ENCODE measurements at places on chromosomes 16 and 17.

GRCh38 chr17:34885076-34885475 lies 76.2 kb downstream of the CCT6B start:
- no peak for DNase-seq

DNA sequence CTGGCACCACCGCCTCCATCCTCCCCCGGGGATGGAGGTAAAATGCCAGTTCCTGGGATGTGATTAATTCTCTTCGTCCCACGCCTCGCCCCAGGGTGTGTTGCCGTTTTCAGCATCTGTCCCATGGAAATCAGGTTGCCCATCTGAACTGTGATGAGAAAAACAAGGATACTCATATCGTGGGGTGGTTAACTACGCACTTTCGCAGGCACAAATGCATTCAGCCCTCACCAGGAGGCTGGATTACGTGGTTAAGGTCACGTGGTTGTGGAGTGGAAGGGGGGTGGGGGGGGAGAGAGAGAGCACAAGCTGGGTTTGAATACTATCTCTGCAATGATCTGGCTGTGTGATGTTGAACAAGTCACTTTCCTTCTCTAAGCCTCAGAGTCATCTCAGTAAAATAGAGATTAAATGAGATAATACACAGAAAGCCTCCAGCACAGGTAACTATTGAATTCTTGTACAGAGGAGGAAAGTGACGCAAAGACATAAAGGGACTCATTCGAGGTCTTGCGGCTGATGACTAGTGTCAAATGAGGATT lies 74.7 kb downstream of the BMERB1 start:
- no peak for DNase-seq

DNA sequence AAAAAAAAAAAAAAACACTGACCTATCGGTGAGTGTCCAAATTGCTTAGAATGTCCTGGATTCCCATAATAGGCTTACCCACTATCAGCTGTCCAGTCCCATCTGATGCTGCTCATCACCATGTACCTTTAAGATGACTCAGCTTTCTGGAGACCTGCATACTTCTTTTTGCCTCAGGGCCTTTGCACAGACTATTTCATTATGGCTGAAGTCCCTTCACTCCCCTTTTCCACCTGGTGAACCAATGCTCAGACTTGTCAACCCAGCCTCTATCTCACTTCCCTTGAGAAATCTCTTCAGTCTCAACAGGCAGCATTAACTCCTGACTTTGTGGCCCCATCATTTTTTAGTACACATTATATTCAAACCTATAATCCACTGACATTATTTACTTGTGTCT lies 29.7 kb upstream of the NUDT7 start:
- no peak for DNase-seq

DNA sequence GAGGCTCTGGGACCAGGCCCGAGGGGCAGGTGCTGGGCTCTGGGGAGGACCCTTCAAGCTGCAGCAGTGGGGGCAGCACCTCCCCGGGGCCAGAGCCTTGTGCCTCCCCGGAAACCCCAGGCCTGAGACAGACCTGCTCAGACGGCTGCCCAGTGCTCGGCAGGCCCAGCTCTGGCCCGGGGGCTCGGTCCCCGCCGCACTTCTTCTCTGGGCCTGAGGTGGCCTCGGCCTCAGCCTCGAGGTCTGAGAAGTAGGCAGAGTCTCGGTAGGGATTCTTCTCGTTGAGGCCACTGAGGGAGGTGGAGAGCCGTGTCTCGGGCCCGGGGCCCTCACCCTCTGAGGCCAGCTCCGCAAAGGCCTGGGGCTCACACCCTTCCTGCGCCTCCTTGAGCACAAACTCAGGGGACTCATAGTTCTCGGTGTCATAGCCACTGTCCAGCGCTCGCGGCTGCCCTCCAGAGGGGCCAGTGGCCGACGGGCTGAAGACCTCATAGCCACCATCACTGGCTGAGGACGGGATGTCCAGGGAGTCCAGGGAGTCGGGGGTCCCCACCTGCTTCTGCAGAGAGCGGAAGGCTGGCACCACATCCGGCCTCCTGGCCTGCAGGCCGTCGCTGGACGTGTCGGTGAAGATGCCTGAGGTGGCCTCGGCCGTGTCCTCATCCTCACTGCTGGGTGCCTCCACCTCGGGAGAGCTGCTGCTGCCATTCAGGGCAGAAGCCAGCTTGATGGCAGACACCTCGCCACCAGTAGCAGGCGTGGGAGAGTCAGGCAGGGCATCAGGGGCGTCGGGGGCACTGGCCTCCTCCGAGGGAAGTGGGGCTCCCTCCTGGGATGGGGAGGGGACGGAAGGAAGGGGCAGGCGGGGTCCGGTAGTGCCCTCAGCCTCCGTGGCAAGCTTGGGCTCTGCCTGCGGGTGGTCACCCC lies 44.3 kb upstream of the PVALEF start:
- DNase-seq = no peak

DNA sequence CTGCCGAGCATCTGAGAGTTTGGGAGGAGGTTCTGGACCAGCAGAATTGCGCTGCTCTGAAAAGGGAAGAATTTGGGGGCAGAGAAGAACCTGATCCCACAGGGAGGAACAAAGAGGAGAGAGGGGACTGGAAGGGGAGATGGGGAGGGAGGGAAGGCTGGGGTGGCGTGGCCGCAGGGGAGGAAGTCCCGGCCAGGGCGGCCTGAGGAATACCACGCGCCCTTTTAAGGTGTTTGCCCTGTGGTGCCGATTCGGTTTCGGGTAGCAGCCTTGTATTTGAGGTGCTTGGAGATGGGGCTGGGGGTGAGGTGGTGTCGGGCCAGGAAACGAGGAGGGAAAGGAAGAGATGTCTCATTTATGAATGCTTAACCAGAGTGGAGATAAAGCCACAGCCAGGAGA lies 51.3 kb downstream of the AKAP1 start:
- no peak for DNase-seq

DNA sequence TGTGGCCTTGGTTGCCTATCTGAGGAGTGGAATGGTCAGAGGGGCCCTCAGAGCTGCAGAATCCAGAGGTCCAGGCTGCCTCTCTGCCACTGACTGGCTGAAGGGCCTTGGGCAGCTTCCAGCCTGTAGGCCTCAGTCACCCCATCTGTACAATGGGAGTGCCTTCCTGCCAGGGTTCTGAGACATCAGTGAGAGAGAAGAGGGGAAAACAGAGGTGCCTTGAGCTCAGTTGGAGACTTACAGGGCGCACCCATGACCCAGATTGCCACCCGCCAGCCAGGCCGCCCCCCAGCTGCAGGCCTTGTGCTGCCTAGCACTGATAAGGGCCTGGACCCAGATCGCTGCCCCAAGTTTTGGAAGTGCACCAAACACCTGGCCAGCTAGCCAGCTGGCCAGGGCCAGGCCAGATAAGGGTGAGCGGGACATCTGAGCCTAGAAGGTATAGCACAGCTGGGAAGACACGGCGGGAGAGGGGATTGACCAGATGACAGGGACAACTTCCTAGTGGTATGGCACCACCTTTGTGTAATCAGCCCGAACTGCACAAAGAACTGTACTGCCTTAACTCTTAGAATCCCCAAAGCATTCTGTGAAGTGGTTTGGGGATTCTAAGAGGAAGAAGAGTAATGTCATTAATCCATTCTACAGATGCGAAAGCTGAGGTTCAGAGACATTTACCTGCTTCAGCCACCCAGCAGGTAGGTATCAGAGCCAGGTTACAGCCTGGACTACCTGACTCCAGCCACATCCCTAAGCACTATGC lies 1.4 kb downstream of the SLC4A1 start:
- DNase-seq = no peak

GRCh38 chr17:68591583-68591982 lies 9.6 kb downstream of the FAM20A start:
- peak; percentile 20 for DNase-seq

DNA sequence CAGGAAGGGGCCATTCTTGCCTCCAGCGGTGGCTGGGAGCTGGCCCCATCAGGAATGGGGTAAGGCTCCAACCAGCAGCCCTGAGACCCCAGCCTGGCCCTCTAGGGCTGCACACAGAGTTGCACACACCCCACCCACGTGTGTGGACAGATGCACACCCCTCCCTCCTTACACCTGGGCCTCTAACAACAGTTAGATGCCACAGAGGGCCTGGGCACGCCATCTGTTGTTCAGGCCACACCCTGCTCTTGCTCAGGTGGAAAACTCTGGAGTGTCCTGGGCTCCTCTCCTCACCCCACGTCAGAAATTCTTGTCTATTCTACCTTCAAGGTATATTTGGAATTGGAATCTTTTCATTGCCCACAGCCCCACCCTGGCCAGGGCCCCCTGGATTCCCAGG lies 13.3 kb upstream of the RAI1 start:
- DNase-seq = no peak

- DNase-seq = peak; percentile 56
These were observed 3.6 kb downstream of the CBX8 start for GRCh38 chr17:79792984-79793923.

DNA sequence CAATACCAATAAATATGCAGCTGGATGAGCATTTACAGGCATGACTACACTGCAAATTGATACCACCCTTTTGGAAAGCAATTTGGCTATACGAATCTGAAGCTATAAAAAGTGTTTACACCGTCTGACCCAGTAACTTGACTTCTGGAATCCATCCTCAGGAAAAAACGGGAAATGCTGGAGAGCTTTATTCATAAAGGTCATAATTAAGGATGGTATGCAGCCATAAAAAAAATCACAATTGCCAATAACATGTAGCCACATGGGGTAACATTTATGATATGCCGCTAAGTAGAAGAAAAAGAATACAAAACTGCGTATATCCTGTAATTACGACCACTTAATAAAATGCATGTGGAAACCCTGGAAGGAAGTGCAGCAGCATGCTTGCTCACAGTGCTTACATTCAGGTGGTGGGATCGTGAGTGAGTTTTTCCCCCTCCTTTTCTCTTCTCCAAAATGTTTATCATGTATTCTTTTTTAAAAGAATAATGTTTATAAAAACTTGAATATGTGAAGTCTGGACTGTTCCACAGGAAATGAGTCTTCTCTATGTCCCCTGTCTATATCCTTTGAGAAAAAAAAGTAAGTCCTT lies 34.2 kb downstream of the COPRS start:
- no peak for DNase-seq

- no peak for DNase-seq
These were observed 96.4 kb downstream of the C16orf78 start for GRCh38 chr16:49469930-49470451.

DNA sequence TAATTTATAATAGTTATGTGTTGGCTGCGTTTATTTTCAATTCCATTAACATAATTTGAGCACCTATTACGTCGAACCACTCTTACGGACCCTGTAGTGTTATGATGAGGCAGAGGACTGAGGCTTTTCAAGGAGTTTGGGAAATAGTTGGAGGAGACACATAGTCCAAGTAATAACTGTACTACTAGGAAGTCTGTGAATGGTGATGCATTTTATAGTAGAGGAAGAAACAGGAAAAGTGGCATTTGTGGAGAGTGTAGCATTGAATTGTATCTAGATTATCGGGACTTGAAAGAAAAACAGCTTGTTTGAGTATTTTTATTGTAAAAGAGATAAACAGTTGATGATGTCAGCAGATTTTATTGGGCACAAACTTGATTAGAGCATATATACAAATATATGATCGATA lies 1.7 kb downstream of the NFATC3 start:
- no peak for DNase-seq

All from nephron progenitor cell (in vitro differentiated cells).